RPMI7951 (cell line): ENCODE measurements at places on chromosomes 2 and 18. TPM values are rescaled to one million over a fixed set of nuclear protein-coding genes. Genes with fewer than 3 reads are reported as not detected.

The IL36B gene
- total RNA-seq: not detected in 2 replicates

The POTEI gene
- not detected in 2 replicates for total RNA-seq

The ACTR1B gene
- 56.4 and 71.7 TPM in 2 replicates for total RNA-seq

The IL1RL1 gene
- 0.10 TPM in 1 of 2 replicates, not detected in the other for total RNA-seq

The SALL3 gene
- total RNA-seq: not detected in 2 replicates

The EPAS1 gene
- 12.3 and 18.5 TPM in 2 replicates for total RNA-seq

The ACADL gene
- not detected in 2 replicates for total RNA-seq

The ITGA4 gene
- total RNA-seq: 78.1 and 89.6 TPM in 2 replicates

The ORC4 gene
- 40.6 and 47.9 TPM in 2 replicates for total RNA-seq

GRCh38 chr18:22411446-22411845 is 6.3 kb downstream of the CTAGE1 start:
- DNase-seq: no peak

- DNase-seq: no peak
Observed at GRCh38 chr2:158912765-158913164, 55.7 kb upstream of the TANC1 start.

- peak; percentile 69 for DNase-seq
Observed at GRCh38 chr18:70234667-70235459, 29.4 kb upstream of the RTTN start.

DNA sequence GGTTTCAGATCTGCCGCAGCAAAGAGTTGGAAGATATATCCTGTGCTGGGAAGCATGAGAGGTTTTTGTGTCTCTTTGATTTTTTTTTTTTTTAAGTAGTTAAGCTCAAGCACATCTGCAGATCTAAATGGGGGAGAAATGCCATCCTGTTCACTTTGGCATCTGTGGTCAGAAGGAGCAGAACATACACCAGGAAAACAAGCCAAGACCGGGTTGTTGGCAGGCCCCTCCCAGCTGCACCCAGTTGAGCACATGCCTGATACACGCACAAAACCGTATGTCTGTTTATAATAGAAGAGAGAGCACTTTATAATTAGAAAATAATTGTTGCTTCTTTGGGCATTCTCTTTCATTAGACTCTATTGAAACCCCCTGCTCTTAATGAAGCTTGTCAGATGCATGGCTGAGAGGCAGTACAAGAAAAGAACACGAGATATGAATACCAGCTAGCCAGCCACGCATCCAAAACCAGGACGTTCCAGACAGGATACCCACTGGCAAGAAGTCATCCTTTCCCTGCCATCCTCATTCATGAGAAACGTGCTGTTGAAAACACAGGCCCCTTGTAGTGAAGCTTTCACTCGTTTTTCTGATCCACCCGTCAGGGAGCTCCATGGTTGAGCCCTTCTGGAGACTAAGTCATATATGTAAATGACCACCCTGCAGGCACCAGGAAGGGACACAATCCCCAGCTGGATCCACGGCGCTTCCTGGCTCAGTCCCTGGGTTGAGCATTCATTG is 152.2 kb downstream of the ALPK2 start:
- peak; percentile 13 for DNase-seq

- no peak for DNase-seq
Observed at GRCh38 chr2:197148401-197148800, 162.2 kb downstream of the ANKRD44 start.

DNA sequence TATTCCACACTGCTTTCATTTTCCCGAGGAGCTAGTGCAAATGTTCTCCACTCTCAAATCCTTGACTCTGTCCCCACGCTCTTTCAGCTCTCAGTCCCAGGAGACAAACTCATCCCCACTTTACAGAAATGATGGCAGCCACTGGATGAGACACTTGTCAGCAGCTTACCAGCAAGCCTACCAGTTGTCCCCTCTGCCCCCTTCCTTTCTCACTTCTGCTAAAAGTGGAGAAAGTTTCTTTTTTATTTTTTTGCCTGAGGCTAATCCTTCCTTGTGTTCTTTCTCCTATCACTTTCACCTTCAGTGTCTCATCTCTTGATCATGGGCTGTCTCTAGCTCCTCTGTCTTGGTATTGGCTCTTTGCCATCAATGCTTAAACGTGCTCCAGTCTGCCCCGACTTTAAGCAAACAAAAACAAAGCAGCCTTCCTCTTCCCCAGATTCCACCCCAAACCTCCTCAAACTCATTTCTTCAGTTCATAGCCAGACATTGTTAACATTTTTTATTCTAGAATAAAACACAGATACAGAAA is 64.5 kb downstream of the TTC32 start:
- peak; percentile 60 for DNase-seq

DNA sequence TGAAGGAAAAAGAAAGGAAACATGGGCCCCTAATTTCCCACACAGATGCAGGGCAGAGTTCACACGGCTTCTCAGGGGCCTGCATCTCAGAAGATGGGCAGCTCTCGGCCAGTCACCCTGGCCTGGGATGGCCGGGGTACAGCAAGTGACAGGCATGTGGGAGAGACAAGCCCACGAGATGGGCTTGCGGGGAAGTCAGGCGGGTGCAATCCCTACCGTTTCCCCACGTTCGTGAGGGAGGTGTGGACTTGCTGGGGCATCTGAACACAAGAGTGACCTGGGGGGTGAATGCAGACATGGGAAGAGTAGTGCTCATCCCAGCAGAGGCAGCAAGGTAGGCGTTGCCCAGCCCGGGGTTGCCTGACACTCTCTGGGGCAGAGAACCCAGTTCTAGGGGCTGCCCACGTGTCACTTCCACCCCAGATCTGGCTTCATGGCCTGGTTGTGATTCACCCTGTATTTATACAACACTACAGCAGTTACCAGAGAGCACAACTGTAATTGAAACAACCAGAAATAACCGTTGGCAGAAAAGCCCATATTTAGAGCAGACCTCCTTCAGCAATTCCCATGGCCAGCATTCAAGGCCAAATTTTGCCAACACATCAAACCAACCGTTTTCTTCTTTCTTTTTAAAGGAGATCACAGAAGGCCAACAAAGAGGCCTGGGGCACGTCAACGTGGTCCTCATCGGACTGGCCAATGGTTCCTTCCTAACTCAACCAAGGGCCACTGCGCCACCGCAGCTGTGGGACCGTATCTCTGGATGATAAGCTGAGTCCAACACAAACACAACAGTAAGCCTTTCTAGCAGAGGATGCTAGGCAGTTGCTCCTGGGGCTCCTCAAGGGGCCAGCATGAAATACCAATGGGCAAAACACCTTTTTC is 58.4 kb downstream of the PARD6G start:
- no peak for DNase-seq

- DNase-seq: no peak
Observed at GRCh38 chr2:231412618-231412963, 17.1 kb downstream of the B3GNT7 start.

- no peak for DNase-seq
Observed at GRCh38 chr2:11307764-11308415, 36.5 kb downstream of the ROCK2 start.

GRCh38 chr2:64137567-64137966 is 6.7 kb downstream of the PELI1 start:
- DNase-seq: no peak

- DNase-seq: peak; percentile 79
Observed at GRCh38 chr2:226658555-226658954, 141.1 kb downstream of the IRS1 start.

DNA sequence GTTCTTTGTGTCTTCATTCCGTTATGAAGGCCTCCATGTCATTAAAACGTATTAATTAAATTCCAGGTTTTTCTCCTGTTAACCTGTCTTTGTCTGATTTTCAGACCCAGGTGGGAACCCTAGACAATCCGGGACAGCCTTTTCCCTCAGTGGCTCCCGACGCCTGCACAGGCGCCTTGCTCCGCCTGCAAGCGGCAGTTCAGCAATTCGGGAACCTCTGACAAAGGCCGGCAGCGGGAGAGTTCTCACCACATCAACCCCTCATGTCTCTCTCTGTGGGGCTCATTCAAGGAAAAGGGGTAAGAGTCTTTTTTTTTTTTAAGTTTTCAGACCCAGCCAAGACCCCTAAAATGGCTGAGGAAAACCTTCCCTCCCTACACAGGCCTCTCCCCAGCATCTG is 259.8 kb upstream of the SALL3 start:
- no peak for DNase-seq

DNA sequence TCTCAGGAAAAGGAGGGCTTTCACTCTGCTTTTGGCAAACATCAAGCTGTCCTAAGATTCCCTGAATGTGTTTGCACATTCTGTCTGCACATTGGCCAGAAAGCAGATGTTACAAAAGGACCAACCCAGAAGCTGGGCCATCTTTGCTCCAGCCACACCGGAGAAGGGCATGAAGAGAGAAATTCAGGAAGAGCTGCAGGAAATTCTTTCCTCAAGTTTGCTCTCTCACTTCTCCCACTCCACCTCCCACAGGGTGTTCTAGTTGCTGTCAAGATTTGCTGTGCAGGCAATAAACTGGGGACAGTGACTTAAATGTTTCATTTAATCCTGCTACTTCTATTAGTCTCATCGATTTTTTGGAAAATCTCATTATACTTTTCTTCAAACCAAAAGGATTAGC is 137.7 kb upstream of the UNC80 start:
- no peak for DNase-seq

- DNase-seq: no peak
Observed at GRCh38 chr2:131092458-131093005, 728 bp downstream of the FAM168B start.

DNA sequence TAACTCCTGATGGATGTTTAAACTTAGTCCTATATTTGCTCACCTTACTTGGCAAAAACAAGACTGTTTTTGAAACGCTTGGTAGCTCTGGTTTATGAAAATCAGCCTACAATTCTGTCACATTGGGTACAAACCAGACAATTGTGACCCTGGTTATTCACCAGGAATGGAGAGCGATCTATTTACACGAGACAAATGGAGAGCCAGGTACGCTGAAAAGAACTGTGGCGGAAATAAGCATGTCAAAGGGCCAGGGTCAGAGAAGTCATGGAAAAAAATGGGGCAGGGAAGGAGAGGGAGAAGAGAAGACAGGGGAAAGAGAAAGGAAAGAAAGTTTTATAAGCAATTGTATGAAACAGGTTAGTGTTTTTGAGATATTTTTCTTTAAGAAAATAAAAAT is 119.5 kb upstream of the ZFP36L2 start:
- no peak for DNase-seq

GRCh38 chr2:203003716-203004115 is 11.0 kb upstream of the NBEAL1 start:
- DNase-seq: no peak

DNA sequence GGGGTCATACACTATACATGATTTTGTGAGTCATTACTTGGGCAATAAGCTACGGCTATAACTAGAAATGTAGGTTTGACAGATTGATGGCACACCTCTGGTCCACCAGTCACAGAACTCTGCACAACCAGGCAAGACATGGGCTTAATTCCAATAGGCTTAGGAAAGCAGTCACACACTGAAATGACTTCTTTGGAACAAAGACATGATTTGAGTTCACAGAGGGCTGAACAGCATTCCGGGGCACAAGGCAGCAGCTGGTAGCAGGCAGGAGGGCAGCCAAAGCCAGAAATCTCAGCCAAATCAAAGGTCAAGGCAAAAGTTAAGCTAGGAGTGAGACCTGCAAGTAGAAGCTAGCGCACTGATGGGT is 27.4 kb downstream of the FABP1 start:
- DNase-seq: no peak
